ENCODE measurements at places on chromosomes 4 and X. TPM values are rescaled to one million over a fixed set of nuclear protein-coding genes. Genes with fewer than 3 reads are reported as not detected.

- no peak for DNase-seq
These were observed 37.0 kb upstream of the KDR start for GRCh38 chr4:55162396-55162795.

DNA sequence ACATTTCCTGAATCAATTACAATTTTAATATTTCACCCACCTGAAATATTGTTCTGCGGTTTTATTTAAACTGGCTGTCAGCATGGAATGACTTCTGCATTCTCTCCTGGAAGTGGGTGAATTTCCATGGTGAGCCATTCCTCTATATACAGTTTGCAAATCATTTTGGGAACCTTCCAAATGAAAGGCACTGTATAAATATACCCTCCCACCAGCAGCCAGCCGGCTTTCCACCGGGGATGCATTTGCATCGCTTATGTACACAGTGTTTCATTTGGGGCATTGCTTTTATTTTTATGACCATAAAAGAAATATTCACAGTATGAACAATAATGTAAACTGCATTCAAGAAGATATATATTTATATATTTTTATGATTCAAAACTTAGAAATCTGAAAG lies 4.7 kb upstream of the IL1RAPL1 start:
- DNase-seq = no peak

- no peak for DNase-seq
These were observed 110.8 kb downstream of the AFF1 start for GRCh38 chr4:87045659-87046058.

GRCh38 chr4:20046931-20047677 lies 204.6 kb upstream of the SLIT2 start:
- no peak for DNase-seq

- DNase-seq = no peak
These were observed 302.7 kb downstream of the PACRGL start for GRCh38 chr4:21002976-21003375.

- no peak for DNase-seq
These were observed 616.5 kb downstream of the SMARCA1 start for GRCh38 chrX:128906753-128907152.

DNA sequence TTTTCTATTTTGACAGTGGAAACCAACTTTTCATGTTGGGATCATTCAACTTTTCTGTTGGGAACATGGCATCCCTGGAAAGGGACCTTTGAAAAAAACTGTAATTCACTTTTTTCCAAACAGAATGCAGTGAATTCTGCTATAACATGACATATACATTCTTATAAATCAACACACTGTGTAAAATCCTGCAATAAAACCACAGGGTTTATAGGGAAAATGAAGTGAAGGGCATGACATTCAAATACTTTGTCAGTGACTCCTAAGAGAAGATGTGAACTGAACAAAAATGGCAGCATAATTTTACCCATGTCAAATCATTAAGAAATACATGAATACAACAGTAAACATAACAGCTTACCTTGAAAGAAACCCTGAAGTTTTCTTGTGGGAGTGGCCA lies 264.5 kb upstream of the ANKRD50 start:
- no peak for DNase-seq

- no peak for DNase-seq
These were observed 24.0 kb downstream of the CD99 start for GRCh38 chrX:2715066-2715600.

DNA sequence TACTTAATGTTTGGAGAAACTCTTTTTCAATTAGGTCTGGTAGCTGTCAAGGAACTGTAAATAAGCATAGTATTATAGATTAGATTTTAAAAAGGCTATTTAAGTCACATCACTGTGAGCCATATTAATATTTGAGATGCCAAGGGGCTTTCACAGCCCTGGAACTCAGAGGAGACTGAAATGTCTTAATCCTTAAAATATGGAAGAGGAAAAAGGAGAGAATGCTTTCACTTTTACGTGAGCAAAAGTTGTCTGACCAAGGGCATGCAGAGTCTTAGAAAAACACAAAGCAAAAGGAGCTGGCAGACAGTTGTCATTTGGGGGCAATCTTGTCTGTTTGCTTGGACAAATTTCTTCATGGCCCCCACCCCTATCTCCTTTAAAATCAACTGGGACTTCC lies 253.2 kb upstream of the IGFBP7 start:
- no peak for DNase-seq

- no peak for DNase-seq
These were observed 24.3 kb upstream of the MYOZ2 start for GRCh38 chr4:119111296-119111695.

- no peak for DNase-seq
These were observed 118.8 kb upstream of the AFF2 start for GRCh38 chrX:148381603-148382002.

GRCh38 chr4:67909905-67910584 lies 26.2 kb upstream of the TMPRSS11D start:
- DNase-seq = no peak

- no peak for DNase-seq
These were observed 378.0 kb downstream of the AFF2 start for GRCh38 chrX:148878371-148878770.

GRCh38 chr4:81549984-81550383 lies 78.3 kb upstream of the RASGEF1B start:
- no peak for DNase-seq

GRCh38 chr4:37648084-37648817 lies 37.9 kb downstream of the RELL1 start:
- no peak for DNase-seq

DNA sequence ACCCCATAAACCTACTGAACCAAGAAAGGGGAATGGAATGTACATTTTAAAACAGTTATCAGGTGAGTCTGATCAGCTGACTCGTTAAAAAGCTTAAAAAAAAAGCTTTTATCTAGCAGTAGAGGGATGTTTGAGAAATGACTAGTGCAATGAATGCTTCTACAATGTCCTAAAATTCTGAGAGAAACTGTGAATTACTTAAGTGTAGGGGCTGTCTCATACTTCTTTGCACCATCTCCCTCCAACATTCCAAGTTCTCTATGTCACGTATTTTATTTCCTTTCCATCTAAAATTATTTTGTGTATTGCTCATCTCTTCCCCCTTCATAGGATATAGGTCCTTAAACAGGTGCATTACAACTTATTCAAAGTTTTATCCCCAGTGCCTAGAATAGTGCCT lies 11.9 kb upstream of the AREG start:
- no peak for DNase-seq

DNA sequence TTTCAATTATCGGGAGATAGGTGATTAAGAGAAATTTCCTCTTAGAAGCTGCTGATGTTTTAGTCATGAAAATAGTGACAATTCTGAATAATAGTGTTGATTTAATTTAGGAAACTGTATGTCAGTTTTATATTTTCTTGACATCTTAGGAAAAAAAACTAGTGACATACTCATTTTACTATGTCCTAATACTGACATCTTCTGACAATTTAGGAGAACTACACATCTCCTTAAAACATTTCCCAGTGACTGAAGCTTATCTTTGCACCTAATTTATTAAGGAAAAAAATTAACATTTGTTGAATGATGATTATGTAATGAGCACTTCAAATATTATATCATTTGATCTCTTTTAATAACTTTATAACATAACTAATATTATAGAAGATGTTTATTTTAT lies 42.0 kb upstream of the RBMXL3 start:
- DNase-seq = no peak

FANCB gene
- total RNA-seq = 17.7 TPM

PCDH11X gene
- total RNA-seq = 27.1 TPM

CSAG1 gene
- total RNA-seq = not detected

UGT2B17 gene
- not detected for total RNA-seq

NPY1R gene
- 7.9 TPM for total RNA-seq

SMIM31 gene
- not detected for total RNA-seq

DKK2 gene
- total RNA-seq = not detected

IL3RA gene
- total RNA-seq = not detected

TRIML1 gene
- not detected for total RNA-seq

TSPAN6 gene
- total RNA-seq = 205 TPM

GAGE12E gene
- total RNA-seq = not detected

Measured in neural progenitor cell (in vitro differentiated cells).